ENCODE measurements at places on chromosomes 13 and 19. TPM values are rescaled to one million over a fixed set of nuclear protein-coding genes. Genes with fewer than 3 reads are reported as not detected.

DNA sequence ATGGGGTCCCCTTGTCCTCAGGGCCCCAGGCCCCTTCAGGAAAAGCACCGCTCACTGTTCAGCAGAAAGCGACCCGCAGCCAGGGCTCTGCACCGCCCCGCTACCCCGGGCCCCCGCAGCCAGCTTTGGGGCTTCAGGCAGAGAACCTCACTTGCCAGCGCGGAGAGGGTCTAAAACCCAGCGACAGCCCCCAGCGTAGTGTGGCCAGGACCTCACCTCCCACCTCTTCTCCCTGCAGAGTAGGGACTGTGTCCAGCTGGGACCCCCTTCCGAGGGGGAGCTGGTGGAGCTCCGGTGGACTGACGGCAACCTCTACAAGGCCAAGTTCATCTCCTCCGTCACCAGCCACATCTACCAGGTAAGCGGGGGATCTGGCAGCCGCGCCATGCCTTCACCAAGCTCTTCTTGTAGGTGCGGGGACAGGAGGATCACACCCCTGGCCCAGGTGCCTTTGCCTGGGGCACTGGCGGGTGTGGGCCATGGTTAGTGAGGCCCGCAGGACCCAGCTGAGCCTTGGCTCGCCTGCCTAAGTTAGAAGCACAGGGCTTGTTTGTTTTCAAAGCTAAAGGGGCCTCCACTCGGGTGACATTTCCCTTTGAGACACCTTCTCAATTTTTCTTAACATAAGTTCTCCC, 175.7 kb downstream of the KDM4B start:
- H3K4me3 ChIP-seq: no peak overlapping the region
- H3K36me3 ChIP-seq: 0 out of 2 replicates have a peak, but pooled peaks cover 3% of the 10 kb centered on the region
- H3K4me1 ChIP-seq: no peaks in the 10 kb centered on the region
- no peak overlapping the region for H3K27ac ChIP-seq
- DNase-seq: no peak

DNA sequence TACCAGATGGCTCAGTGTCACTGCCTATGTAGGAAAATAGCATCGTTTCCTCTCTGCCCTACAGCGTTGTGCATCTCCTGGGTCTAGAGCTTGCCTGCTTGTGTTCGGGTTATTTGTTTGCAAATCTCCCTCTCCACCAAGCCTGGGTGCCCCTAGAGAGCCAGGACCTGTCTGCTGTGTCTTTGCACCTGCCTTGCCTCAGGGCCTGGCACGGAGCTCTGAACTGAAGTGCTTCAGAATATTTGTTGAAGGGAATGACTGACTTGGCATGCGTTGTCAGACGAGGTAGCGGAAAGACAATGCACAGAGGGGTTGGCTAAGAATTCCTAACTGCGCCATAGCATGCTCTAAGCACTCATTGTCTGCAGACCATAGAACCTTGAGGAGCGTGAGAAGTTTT, 263.4 kb downstream of the FGF9 start:
- peaks cover 14% of the 10 kb centered on the region for H3K4me1 ChIP-seq
- H3K27me3 ChIP-seq: no peaks in the 10 kb centered on the region
- no peaks in the 10 kb centered on the region for H3K36me3 ChIP-seq
- no peak overlapping the region for H3K4me3 ChIP-seq
- no peak for DNase-seq

- no peaks in the 10 kb centered on the region for H3K27me3 ChIP-seq
- DNase-seq: peak; percentile 98
- peaks cover 13% of the 10 kb centered on the region for H3K4me1 ChIP-seq
- peak overlapping the region; percentile 67 for H3K4me3 ChIP-seq
Measured at GRCh38 chr13:99498171-99499161, 2.8 kb upstream of the TM9SF2 start.

DACT3 gene
- polyA plus RNA-seq: 0.78 TPM

EPS8L1 gene
- 51.2 TPM for polyA plus RNA-seq

DNA sequence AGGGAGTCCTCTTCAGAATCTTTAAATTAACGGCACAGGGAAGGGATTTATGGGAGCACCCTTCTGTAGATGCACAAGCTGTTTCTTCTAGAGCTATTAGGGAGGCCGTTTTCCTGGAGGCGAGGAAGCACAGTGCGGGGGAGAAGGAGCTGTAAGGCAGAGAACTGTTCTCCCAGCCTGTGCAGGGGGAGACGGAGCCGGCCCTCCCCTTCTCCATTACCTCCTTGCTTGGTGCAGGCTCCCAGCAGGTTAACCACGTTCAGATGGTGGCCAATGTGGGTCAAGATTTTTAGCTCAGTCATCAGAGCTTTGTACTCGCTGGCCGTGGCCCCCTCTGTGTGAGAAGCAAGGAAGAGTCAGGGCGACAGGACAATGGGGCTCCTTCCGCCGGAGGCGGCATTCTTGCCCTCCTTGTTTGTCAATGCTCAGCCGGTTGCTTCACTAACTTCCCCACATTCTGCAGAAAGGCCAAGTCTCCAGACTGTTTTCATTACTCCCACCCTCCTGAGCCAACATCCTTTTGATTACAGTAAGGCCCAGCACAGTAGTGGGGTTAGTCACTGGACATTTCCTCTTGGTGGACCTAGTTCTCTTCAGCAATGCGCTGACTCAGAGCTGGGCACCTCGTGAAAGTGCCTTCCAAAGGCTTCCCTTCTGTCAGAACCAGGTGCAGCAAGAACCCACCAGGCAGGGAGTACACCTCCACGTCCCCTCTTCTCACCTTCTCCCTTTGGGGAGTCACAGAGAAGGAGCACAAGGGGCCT, 165.4 kb downstream of the FLT1 start:
- no peaks in the 10 kb centered on the region for H3K27me3 ChIP-seq
- H3K36me3 ChIP-seq: peaks cover 9% of the 10 kb centered on the region
- H3K27ac ChIP-seq: no peak overlapping the region
- no peak for DNase-seq
- no peak overlapping the region for H3K4me3 ChIP-seq

DNA sequence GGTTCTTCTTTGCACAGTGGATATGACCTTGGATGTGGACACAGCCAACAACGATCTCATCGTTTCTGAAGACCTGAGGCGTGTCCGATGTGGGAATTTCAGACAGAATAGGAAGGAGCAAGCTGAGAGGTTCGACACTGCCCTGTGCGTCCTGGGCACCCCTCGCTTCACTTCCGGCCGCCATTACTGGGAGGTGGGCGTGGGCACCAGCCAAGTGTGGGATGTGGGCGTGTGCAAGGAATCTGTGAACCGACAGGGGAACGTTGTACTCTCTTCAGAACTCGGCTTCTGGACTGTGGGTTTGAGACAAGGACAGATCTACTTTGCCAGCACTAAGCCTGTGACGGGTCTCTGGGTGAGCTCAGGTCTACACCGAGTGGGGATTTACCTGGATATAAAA, 9.4 kb downstream of the RFPL4AL1 start:
- H3K36me3 ChIP-seq: peaks cover 7% of the 10 kb centered on the region
- H3K27ac ChIP-seq: no peak overlapping the region
- H3K4me1 ChIP-seq: no peaks in the 10 kb centered on the region
- H3K27me3 ChIP-seq: no peaks in the 10 kb centered on the region
- no peak for DNase-seq

ZNF534 gene
- polyA plus RNA-seq: 1.0 TPM

DNA sequence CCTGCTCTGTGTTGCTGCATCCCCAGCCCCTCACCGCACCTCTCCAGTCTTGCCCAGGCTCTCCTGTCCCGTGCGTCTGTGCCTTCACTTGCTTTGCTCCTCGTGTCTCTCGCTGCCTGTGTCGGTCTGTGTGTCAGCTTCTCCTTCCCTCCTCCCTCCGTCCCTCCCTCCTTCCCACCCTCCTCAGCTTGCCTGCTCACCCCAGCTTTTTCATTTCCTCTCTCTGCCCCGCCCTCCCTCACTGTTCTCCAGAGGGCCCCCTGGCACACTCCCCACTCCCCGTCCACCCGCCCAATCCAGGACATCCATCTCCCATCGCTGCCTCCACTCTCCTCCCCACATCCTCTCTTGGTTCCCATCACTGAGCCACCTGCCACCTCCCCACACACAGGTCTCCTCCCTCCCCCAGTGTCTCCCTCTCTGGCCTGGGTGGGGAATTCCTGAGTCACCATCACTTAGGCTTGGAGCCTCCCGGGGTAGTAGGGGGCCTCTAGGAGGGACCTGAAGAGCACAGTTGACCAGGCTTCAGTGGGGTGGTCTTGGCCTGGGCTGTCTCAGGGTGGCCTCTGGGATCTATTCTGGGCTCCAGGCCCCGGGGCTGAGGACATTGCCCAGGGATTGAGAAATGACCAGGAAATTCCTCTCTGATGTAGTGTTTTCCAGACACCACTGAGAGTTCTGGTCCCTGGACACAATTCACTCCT, at the start of gene PTGIR:
PTGIR (minus strand) TSS at position 132 of the 704 bp plus-strand sequence. CDS start 864 bp downstream, outside the sequence.
- H3K27me3 ChIP-seq: no peaks in the 10 kb centered on the region
- peak; percentile 40 for DNase-seq
- no peaks in the 10 kb centered on the region for H3K36me3 ChIP-seq
- H3K4me3 ChIP-seq: no peak within 1 kb of the TSS
- no peak within 1 kb of the TSS for H3K27ac ChIP-seq

ALG11 gene
- polyA plus RNA-seq: 31.4 TPM

DNA sequence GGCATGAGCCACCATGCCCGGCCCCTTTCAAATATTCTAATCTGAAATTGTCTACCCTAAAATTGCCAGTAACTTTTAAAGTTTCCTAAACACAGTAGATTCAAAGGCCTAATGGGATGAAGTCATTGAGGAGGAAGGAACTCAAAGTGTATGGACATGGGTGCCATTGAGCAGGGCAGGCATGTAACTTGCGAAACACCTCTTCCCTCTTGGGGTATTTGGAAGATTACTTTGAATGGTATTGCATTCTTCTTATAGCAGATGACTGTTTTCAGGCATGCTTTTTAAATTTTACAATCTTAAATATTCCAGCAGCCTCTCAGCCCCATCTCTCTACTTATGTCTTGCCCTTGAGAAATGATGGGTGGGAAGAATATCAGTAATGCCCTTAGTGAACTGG, 21.0 kb downstream of the TM9SF2 start:
- H3K27ac ChIP-seq: no peak overlapping the region
- H3K4me1 ChIP-seq: no peaks in the 10 kb centered on the region
- peaks cover 31% of the 10 kb centered on the region for H3K36me3 ChIP-seq
- DNase-seq: no peak
- no peaks in the 10 kb centered on the region for H3K27me3 ChIP-seq

TRPM4 gene
- 30.4 TPM for polyA plus RNA-seq

All from GM23338 (cell line).